ENCODE measurements at places on chromosomes 1 and 21.

GRCh38 chr1:159172614-159173291 lies 1.3 kb downstream of the CADM3 start:
- DNase-seq, result no peak

- DNase-seq, result no peak
Observed at GRCh38 chr1:218444588-218444987, 99.5 kb downstream of the TGFB2 start.

DNA sequence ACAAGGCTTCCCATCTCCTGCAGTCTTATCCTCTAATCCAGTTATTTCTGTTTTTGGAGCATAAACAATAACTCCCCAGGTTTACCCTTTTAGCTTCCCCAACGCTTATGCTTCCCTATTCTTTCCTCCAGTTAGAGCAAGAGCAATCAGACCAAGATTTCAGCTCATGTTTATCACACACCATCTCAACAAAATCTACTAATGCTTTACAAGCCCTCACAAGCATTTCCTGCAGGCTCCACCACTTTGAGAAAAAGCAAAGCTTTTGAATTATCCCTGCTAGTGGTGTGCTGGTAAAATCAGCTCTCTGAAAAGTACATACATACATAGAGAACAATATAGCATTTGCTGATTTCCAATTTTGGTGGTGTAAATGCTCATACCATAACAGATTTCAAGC lies 92.9 kb downstream of the EDEM3 start:
- DNase-seq, result no peak

DNA sequence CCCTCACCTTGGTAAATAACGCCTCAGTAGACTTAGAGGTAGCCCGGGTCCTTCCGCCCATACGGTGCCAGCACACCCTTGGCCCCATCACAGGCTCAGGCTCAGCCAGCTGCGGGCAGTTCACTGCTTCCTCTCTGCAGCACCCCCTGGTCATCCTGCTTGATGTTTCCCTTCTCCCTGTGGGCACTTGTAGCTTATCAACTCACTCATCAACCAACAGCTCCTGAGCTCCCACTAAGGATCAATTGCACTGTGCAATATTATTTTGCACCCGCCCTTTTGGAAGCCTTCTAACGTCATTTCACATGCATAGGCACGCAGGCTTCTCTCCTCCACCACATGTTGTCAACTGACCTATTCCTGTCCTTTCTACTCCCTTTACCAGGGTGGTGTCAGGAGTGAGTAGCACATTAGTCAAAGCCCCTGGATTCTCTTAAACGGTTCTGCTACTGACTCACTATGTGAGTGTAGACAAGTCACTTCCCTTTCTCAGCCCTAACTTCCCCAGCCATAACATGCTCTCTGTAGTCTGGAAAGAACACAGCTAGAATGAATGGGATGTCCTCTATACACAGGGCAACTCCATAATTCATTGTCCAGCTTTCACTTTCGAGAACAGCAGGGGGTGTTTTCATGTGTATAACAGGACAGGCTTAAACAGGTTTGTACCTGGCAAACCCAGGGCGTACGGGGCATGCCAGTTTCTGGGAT lies 47.1 kb upstream of the IRF2BP2 start:
- DNase-seq, result peak; percentile 82

DNA sequence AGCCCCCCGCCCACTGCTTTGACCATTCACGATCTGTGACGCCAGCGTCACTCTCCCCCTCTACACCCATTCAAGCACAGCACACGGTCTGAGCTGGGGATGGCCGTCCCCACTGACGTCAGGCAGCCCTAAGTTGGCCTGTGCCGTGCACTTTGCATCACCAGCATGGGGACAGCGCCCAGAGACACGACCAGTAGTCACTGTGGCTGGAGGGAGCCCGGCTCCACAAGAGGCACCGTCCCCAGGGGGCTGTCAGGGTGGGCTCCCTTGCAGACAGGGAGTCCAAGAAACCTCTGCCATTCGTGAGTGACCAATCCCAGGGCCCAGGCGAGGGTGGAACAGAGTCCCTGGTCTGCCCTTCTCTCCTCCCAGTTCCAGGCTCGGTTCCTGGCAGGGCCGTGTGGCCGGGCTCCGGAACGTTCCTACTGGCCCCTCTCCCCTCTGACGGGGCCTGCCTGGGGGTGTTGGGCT lies 2.3 kb downstream of the KRTAP10-8 start:
- no peak for DNase-seq

DNA sequence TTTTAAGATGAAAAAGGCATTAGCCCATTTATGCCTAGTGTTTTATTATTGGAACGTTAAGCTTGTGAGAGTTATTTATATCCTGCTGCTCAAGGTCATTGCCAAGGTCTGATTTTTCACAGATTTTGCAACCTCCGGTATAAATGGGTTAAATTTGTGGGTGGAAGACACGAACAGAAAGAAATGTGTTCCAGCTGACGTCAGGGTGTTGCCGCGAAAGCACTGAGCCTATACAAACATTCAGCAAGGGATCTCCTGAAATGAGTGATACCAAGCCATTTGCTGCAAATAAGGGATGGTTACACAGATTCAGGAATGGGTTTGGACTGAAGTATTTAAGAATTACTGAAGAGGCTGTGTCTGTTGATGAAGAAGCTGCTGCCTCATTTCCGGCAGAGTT lies 32.2 kb downstream of the TMED5 start:
- no peak for DNase-seq

All from BJ (cell line).